Panc1 (cell line): ENCODE measurements at places on chromosomes 11 and 22. TPM values are rescaled to one million over a fixed set of nuclear protein-coding genes. Genes with fewer than 3 reads are reported as not detected.

GRCh38 chr11:120746836-120747609, 235.5 kb downstream of the GRIK4 start:
- DNase-seq = no peak
- H3K27ac ChIP-seq = no peak overlapping the region
- no peak overlapping the region for H3K4me3 ChIP-seq
- no peaks in the 10 kb centered on the region for H3K36me3 ChIP-seq
- H3K4me1 ChIP-seq = no peaks in the 10 kb centered on the region
- peaks cover 8% of the 10 kb centered on the region for H3K27me3 ChIP-seq

DNA sequence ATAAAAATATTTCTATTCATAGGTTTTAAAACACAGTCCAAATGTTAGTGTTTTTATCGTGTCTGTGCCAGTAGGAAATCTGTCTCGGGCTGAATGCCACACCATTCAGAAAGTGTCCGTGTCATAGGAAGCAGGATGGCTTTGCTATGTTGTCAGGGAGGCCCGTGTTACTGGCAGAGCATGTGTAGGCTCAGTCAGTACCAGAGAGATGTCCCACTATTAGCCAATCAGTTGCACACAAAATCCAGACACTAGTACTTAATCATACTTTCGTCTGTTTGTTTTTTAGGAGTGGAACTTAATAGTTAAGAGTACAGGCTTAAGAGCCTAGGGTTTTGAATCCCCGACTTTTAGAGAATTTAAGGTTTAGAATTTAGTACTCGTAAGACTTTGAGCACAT, 30.2 kb upstream of the SYN3 start:
- no peaks in the 10 kb centered on the region for H3K27me3 ChIP-seq
- DNase-seq = no peak
- H3K4me1 ChIP-seq = no peaks in the 10 kb centered on the region
- H3K4me3 ChIP-seq = no peak overlapping the region
- H3K27ac ChIP-seq = no peak overlapping the region

Gene F2
- 0.64 TPM for total RNA-seq

DNA sequence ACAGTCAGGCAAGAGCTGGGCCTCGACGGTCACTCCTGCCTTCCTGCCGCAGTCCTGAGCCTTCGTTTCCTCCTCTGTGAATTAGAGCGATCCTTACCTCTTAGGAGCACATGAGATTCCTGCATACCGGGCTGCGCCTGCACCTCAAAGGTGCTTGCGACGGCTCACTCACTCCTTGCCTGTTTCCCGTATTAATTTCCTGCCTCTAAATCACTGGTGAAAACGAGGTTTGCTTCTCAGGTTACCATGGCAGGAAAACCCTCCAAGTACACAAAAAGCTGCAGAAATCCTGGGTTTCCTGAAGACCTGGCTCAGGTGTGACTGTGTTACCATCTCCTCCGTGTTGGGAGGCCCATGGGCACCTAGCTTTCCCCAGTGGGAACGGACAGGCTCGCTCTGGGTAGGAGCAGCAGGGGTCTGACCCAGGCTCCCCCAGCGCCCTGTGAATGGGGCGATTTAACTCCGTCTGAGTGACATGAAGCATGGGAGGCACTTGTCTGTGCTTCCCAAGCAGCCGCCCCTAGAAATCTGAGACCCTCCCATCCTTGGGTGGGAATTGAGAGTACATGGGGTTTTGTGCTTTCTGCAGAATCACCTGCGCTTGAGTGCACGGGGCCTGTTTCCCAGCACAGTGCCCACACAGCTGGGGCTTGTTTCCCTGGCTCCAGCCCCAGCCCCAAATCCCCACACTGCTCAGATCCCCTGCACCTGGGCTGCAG, 64.8 kb downstream of the PHF21B start:
- no peak for DNase-seq
- no peak overlapping the region for H3K27ac ChIP-seq
- no peaks in the 10 kb centered on the region for H3K4me1 ChIP-seq
- H3K27me3 ChIP-seq = no peaks in the 10 kb centered on the region
- H3K36me3 ChIP-seq = no peaks in the 10 kb centered on the region

- H3K27me3 ChIP-seq = no peaks in the 10 kb centered on the region
- DNase-seq = no peak
- no peaks in the 10 kb centered on the region for H3K4me1 ChIP-seq
- no peak overlapping the region for H3K4me3 ChIP-seq
- no peaks in the 10 kb centered on the region for H3K36me3 ChIP-seq
- H3K27ac ChIP-seq = no peak overlapping the region
Observed at GRCh38 chr22:22619765-22620414, 24.5 kb upstream of the GGTLC2 start.

Gene MUC5B
- total RNA-seq = 1.2 TPM

DNA sequence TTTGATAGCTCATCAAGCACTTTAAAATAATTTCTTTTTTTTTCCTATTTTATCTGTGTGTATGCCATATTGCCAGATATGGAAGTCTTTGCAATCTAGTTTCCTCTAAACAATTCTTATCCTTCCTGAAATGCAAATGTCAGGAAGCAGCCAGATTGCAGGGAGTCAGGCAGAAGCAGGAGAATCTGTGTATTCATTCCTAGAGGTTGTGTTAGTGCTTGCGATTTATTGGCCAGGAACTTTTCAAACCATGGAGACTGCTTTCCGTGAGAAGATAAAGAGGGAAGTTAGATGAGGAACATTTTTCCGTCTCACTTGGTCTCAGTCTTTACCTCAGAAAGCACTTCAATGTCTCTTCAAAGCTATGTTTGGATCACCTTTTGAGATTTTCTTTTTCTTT, 91.9 kb downstream of the GRAMD1B start:
- H3K4me1 ChIP-seq = no peaks in the 10 kb centered on the region
- no peaks in the 10 kb centered on the region for H3K36me3 ChIP-seq
- peaks cover 24% of the 10 kb centered on the region for H3K27me3 ChIP-seq
- no peak overlapping the region for H3K27ac ChIP-seq

DNA sequence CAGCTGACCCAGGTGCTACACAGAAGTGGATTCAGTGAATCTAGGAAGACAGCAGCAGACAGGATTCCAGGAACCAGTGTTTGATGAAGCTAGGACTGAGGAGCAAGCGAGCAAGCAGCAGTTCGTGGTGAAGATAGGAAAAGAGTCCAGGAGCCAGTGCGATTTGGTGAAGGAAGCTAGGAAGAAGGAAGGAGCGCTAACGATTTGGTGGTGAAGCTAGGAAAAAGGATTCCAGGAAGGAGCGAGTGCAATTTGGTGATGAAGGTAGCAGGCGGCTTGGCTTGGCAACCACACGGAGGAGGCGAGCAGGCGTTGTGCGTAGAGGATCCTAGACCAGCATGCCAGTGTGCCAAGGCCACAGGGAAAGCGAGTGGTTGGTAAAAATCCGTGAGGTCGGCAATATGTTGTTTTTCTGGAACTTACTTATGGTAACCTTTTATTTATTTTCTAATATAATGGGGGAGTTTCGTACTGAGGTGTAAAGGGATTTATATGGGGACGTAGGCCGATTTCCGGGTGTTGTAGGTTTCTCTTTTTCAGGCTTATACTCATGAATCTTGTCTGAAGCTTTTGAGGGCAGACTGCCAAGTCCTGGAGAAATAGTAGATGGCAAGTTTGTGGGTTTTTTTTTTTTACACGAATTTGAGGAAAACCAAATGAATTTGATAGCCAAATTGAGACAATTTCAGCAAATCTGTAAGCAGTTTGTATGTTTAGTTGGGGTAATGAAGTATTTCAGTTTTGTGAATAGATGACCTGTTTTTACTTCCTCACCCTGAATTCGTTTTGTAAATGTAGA, 1.7 kb downstream of the MALAT1 start:
- no peaks in the 10 kb centered on the region for H3K27me3 ChIP-seq
- peak overlapping the region; percentile 99 for H3K4me3 ChIP-seq
- DNase-seq = no peak
- peaks cover 61% of the 10 kb centered on the region for H3K36me3 ChIP-seq
- H3K27ac ChIP-seq = peak overlapping the region; percentile 100
- peaks cover 28% of the 10 kb centered on the region for H3K4me1 ChIP-seq

GRCh38 chr11:16184588-16184987, 171.8 kb downstream of the SOX6 start:
- no peaks in the 10 kb centered on the region for H3K36me3 ChIP-seq
- no peaks in the 10 kb centered on the region for H3K4me1 ChIP-seq
- H3K27me3 ChIP-seq = no peaks in the 10 kb centered on the region

DNA sequence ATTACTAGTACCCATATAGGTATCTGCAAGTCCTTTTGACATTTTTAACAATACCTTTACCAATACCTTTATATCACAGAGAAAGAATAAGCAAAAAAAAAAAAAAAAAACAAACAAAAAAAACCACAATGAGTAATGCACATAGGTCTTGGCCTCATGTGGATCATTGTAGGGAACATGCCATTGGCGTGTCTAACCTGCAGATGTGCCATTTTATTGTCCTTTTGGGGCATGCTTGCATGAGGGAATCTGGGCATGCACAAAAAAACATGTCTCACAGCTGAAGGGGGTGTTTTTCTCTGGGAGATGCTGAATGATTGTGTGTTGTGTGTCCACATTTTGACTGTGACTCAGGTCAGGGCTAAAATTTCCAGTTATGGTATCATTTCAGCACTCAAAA, 361.6 kb downstream of the GUCY1A2 start:
- no peaks in the 10 kb centered on the region for H3K36me3 ChIP-seq
- no peaks in the 10 kb centered on the region for H3K4me1 ChIP-seq
- H3K27ac ChIP-seq = no peak overlapping the region
- no peak overlapping the region for H3K4me3 ChIP-seq
- no peak for DNase-seq

DNA sequence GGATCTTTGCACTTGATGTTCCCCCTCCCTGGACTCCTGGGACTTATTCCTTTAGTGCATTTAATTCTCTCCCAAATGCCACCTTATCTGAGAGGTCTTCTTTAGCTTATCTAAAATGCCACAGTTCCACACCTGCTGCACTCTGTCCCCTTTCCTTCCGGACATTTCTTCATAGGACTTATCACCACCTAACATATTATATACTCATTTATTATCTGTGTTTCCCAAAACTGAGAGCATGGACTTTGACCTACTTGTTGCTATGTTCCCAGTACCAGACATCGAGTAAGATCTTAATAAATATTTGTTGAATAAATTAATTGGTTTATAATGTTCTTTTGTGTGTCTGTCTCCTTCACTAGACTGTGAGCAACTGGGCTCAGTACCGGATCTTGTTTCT, 585.3 kb downstream of the INSC start:
- H3K4me3 ChIP-seq = no peak overlapping the region
- H3K27me3 ChIP-seq = no peaks in the 10 kb centered on the region
- no peaks in the 10 kb centered on the region for H3K4me1 ChIP-seq

DNA sequence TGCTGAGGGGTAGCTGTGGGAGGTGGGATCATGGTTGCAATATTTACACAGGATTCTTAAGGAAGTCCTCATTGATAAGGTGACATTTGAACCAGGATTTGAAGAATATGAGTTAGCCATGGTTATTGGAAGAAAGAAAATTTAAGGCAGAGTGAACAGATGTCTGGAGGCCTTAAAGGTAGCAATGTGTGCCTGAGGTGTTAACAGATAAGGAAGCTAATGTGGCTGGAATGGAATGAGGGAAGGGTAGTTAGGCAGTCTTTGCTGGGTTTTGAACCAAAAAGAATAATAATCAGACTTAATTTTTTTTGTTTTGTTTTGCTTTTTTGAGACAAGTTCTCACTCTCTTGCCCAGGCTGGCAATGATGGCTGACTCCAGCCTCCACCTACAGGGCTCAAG, 9.7 kb upstream of the DEPDC7 start:
- H3K36me3 ChIP-seq = no peaks in the 10 kb centered on the region
- no peaks in the 10 kb centered on the region for H3K27me3 ChIP-seq
- DNase-seq = no peak
- H3K27ac ChIP-seq = no peak overlapping the region
- no peak overlapping the region for H3K4me3 ChIP-seq

GRCh38 chr11:1467270-1467669, 19.3 kb downstream of the MOB2 start:
- H3K27ac ChIP-seq = no peak overlapping the region
- H3K4me1 ChIP-seq = no peaks in the 10 kb centered on the region
- no peaks in the 10 kb centered on the region for H3K27me3 ChIP-seq
- H3K36me3 ChIP-seq = no peaks in the 10 kb centered on the region
- DNase-seq = no peak

DNA sequence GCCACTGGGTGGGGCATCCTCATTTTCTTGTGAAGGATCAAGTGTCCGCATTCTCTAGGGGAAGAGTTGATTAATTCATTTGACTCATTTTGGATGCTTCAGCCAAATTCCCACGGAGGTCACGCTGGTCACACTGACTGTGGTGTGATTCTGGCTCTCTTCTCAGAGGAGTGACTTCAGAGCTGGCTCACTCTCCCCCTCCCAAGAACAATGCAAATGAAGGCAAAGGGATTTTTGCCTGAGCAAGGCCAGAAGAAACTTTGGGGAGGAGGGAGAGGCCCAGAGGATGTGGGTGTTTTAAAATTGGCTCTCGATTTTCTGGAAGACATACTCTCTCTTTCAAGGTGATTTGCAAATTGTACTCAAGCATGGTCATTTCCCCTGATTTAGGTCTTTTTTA, 51.1 kb upstream of the LMO2 start:
- H3K27ac ChIP-seq = no peak overlapping the region
- no peaks in the 10 kb centered on the region; the same call in 1 of the 2 replicates for H3K27me3 ChIP-seq
- H3K4me3 ChIP-seq = no peak overlapping the region

DNA sequence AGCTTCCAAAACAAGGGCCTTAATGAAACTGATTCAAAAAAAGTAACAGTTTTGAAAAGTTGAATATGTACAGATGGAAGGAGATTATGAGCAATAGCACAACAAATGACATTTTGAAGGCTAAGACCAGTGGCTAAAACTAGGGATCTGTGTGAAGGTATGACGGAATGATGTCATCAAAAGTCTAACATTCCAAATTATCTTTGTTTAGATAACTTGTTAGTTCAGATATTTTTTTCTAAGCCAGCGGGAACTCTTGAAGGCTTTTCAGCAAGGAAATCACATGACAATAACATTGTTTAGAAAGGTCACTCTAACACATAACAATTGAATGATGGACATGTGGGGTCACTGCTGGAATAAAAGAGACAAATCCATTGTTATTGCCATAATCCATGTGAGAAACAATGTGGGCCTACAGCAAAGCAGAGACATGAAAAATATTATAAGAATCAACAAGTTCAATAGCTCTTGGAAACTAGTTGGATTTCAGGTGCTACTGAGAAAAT, 260.5 kb downstream of the CASP12 start:
- H3K27me3 ChIP-seq = no peaks in the 10 kb centered on the region
- H3K27ac ChIP-seq = no peak overlapping the region
- no peak for DNase-seq
- no peak overlapping the region for H3K4me3 ChIP-seq
- H3K36me3 ChIP-seq = no peaks in the 10 kb centered on the region

GRCh38 chr22:17471886-17472535, 91.3 kb upstream of the SLC25A18 start:
- no peak for DNase-seq
- no peaks in the 10 kb centered on the region for H3K4me1 ChIP-seq
- no peak overlapping the region for H3K4me3 ChIP-seq
- no peak overlapping the region for H3K27ac ChIP-seq
- no peaks in the 10 kb centered on the region for H3K36me3 ChIP-seq
